ENCODE measurements at places on chromosomes 2 and 18. TPM values are rescaled to one million over a fixed set of nuclear protein-coding genes. Genes with fewer than 3 reads are reported as not detected.

The ARL4C gene
- 3.1 TPM for total RNA-seq

GRCh38 chr2:173986805-173987204, 21.6 kb upstream of the SP3 start:
- peak; percentile 76 for DNase-seq

- no peak for DNase-seq
These were observed 28.2 kb downstream of the METTL8 start for GRCh38 chr2:171405546-171405945.

DNA sequence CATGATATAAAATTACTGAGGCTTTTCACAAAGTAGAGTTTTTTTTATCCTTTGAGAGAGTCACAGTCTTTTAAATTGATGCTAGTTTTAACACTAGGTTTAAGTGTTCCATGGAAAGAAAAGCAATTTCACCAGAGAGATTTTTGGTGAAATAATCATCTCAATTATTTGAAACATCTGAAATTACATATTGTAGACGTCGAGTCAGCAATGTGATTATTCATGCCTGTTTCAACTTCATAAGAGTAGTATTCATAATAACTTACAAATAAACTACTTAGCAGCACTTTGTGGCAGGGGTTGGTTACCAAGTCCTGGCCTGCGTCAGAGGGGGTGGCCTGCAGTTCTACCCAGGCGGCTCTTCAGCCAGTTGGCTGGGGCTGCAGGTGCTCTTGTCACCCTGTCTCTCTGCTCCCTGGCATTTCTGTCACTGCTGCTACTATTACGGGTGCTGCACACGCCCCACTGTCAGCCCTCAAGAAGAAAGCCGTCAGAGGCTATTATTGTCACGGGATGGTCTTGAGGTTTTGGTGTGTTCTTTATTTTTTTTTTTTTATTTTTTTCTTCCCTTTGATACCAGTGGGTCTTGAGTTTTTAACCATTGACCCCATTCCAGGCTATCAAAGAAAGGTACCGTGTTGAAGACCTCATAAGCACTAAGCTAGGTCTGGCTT, 50.4 kb downstream of the MALT1 start:
- DNase-seq = no peak

The FAM237A gene
- total RNA-seq = not detected

Data from uterus (tissue), 4 donors.